Stimulated activated naive CD4-positive, alpha-beta T cell treated with Interleukin-2 at 50 U/mL for 16 hours (primary cell): ENCODE measurements at places on chromosomes 12 and 14.

GRCh38 chr12:24307716-24308335 lies 358.4 kb upstream of the SOX5 start:
- no peak for DNase-seq

GRCh38 chr12:26091822-26092221 lies 33.0 kb downstream of the BHLHE41 start:
- no peak for DNase-seq

GRCh38 chr14:105005329-105005928 lies 15.5 kb downstream of the CDCA4 start:
- DNase-seq = no peak

DNA sequence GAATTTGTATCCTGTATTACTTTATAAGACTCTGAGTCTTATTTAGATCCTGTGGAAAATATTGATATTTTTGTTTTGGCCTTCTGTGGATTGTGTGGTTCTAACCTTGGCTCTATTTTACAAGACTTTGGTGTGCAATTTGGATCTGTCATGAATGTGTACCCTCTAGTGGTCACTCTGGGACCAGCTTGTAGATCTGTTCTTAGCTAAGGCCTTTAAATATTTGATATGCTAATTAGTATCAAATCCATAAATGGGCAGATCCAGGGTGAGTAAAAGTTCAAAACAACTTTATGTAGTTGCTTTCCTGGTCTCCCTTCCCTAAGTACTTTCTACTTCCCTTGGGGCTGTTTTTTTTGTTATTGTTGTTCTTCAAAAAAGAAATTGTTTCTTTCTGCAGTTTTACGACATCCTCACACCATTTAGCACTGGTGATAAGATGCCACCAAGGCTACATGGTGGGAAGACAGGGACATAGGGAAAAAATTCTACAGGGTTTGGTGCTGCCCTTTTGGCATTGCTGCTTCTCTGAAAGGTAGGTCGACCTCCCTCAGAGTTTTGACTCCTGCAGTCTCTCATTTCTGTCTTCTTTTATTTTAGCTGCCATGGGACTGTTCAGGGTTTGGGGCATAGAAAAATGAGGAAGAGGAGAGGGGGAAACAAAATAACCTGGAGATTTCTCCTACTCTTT lies 238.5 kb downstream of the GPHN start:
- DNase-seq = no peak

- DNase-seq = no peak
Observed at GRCh38 chr12:57638096-57638495, 5.1 kb upstream of the B4GALNT1 start.

DNA sequence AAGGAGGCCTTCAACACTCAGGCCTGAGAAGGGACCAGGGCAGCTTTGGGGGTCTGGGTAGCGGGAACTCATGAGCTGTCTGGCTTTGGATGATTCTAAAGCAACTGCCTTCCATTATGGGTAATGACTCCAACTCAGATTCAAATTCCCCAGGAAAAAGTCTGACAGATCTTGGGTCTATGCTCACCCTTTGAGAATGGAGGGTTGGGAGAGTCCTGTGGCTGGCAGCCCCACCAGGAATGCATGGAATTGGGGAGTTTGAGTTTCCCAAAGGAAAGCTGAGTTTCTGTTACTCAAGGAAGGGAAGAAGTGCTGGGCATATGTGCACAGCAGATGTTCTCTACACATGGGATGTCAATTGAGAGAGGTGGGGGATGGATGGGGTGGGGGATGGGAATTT lies 22.4 kb upstream of the LTBP2 start:
- DNase-seq = no peak

DNA sequence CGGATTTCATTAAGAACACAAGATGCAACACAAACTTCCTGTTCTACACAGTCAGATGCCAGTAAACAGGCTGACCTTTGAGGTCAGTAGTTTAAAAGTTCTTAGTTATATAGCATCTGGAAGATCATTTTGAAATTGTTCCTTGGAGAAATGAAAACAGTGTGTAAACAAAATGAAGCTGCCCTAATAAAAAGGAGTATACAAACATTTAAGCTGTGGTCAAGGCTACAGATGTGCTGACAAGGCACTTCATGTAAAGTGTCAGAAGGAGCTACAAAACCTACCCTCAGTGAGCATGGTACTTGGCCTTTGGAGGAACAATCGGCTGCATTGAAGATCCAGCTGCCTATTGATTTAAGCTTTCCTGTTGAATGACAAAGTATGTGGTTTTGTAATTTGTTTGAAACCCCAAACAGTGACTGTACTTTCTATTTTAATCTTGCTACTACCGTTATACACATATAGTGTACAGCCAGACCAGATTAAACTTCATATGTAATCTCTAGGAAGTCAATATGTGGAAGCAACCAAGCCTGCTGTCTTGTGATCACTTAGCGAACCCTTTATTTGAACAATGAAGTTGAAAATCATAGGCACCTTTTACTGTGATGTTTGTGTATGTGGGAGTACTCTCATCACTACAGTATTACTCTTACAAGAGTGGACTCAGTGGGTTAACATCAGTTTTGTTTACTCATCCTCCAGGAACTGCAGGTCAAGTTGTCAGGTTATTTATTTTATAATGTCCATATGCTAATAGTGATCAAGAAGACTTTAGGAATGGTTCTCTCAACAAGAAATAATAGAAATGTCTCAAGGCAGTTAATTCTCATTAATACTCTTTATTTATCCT lies 13.5 kb downstream of the PTGER2 start:
- no peak for DNase-seq

GRCh38 chr12:71270057-71270456 lies 112.3 kb upstream of the TSPAN8 start:
- DNase-seq = no peak

DNA sequence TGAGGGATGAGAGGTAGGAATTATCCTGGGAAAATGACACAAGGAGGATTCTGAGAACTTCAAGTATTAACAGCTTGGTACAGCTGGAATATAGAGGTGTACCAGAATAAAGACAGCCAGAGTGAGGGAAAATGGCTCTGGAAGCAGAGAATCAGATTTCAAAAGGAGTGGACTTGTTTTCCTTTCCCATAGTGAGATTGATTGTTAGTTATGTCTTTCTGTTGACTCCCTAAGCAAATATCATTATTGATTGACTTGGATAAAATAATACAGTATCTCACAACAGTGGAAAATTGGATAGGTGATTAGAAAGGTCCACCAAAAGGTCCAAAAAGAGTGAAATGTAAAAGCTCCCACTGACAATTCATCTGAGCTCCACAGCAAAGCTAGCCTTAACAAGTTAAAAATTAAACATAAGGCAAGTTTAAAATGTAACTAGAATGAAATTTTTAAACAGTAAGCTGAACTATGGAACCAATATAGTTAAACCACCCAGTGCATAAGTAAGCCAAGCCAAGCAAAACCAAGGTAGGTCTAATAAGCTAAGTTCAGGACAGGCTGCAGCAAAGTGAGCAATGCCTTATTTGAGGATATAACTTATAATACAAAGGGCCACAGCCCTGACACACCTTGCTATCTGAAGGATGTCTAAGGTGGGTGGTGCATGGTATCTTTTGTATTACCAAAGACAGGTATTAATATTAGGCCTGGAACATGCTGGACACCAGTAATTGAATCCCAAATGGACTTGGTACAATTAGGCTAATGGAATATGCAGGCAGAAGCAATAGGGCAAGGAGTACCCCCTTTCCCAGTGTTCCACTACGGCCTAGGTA lies 21.8 kb downstream of the ENTPD5 start:
- DNase-seq = no peak

DNA sequence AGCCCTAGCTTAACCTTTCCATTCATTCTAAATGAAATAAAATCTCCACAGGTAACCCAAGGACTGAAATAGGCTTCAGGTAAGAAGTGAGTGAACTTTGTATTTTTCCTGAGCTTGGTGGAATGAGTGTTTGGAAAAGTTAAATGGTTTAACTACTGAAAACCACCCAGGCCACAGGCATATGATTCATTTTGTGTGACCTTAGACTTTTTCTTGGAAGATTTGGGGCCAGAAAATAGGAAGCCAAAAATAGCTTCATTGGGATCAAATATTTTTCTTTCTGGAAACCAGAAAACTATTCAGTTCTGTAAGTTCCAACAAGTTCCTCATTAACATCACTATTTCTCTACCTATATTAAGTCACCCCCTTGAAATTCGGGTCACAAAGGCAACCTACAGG lies 212.6 kb downstream of the PCNX1 start:
- DNase-seq = no peak

DNA sequence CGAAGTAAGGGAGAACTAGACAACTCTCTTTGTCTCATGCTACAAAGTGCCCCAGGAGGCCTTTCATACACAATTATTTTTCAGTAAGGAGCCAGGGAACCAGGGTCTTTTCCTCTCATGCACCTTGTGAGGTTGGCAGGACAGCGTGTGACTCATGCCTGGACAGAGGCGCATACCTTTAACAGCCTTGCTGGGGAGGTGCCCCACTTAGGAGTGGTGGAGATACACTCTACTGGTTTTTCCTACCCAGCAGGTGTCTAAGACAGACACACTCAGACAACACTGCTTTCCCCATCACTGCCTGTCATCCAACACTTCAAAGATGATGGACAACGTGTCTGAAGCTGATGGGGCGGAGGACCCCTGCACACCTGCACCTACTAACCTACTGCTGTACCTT lies 49.1 kb downstream of the B4GALNT3 start:
- no peak for DNase-seq

DNA sequence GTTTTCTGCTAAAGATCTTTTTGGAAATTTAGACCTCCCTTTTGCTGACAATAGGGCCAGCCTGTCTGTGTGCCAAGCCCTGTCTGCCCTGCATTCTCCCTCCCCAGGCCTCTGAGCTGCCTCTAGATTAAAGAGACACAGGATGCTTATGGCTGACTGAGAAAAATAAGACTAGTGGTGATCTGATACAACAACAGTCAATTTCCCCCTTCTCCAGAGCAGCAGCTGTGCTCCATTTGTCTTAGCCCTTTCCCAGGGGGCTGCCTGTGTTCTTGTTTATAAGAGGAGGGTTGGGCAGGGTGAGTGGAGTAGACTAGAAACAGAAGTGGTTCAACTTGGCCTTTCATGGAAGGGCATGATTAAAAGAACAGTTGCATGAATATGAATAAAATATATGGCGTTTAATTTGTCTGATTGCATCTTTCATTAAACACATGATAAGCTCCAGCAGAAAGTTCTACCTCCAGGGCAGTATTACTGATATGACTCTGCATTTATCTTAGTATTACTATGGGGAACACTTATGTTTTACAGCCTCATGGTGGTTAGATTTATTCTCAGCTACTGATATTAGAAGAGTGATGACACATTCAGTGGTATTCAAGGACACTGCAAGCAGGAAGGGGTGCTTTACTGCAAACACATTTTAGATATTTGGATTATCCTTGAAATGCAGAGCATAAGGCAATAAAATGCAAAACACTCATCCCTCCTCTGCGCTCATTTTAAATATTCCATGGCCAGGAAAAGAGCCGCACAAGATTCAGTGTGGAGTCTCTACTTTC lies 150.2 kb upstream of the CLEC14A start:
- no peak for DNase-seq

GRCh38 chr12:93938317-93938716 lies 210.1 kb upstream of the PLXNC1 start:
- DNase-seq = no peak

- DNase-seq = no peak
Observed at GRCh38 chr14:53951627-53952303, 4.9 kb downstream of the BMP4 start.

DNA sequence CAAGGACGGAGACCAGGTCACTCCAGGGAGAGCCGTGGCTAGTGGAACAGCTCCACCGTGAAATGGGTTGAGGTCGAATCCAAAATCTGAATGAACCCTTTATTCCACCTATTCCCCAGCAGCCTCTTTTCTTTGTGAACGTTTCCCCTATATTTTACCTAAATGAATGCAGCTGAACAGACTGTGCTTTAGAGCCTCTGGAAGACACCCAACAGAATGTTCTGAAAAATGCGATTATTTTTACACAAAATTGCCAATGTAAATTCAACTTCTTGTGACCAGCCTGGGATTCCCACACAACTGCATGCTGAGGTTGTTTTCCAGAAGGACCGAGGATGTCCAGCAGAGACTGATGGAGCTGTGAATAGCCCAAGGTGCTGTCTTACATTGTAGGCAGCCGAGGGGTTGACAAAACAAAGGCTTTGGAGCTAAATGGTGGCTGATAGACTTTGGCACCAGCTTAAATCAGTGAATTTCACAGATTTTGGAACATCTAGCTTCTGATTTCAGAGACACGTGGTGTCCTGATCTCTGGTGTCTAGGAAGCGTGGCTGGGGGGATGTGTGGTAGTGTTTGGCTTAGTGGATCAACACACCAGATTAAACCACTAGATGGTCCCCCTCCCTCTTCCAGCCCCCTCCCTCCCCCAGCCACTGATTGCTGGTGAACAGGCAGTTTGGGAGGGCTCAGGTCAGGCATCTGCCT lies 150.4 kb downstream of the ZNF664 start:
- no peak for DNase-seq

GRCh38 chr12:92495108-92495507 lies 207.7 kb upstream of the PLEKHG7 start:
- DNase-seq = no peak

DNA sequence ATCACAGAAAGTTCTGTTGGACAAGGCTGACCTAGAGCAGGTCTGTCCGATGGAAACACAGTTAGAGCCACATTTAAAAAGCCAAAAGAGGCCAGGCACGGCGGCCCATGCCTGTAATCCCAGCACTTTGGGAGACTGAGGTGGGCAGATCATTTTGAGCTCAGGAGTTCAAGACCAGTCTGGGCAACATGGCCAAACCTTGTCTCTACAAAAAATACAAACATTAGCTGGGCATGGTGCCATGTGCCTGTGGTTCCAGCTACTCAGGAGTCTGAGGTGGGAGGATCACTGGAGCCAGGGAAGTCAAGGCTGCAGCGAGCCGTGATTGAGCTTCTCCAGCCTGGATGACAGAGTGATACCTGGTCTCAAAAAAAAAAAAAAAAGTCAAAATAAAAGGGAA lies 14.9 kb downstream of the UBE3B start:
- no peak for DNase-seq

GRCh38 chr14:68210729-68211299 lies 391.2 kb downstream of the RAD51B start:
- peak; percentile 52 for DNase-seq

DNA sequence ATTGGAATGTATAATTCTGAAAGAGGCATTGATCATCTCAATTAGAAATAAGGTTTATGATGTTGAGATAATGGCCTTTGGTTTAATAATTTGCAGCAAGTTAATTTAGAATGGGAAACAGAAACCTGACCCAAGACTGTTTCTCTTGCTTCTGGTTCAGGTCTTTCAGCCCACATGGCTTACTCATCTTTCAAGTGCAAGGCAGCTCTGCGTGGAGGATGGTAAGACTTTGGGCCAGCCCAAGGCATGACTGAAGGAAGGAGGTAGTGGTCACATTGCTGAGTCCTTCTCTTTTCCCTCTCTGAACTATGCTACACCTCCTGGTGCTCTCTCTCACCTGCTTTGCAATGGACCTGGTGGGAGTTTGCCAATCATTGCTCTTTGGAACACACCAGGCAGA lies 98.7 kb downstream of the CAND1 start:
- no peak for DNase-seq

DNA sequence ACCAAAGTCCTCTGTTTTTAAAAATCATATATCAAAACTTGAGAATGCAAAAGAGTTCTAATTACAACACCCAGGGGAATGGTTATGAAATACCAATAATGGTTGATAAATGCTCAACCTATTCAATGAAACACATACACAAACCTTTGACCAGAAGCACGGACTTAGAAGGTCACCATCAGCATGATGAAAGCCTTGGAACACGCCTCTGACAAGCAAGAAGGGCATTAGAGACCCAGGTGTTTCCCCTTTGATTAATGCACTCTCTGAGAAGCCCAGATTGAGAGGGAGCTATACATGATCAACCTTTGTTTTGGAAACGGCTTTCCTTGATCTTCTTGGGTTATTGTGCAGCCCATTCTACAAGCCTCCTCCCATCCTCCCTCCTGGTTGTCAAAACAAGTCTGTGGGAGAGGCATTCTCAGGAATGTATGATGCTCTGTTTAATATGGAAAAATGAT lies 69.0 kb downstream of the ZFP36L1 start:
- no peak for DNase-seq
